ENCODE measurements at places on chromosomes 5 and 9. TPM values are rescaled to one million over a fixed set of nuclear protein-coding genes. Genes with fewer than 3 reads are reported as not detected.

DNA sequence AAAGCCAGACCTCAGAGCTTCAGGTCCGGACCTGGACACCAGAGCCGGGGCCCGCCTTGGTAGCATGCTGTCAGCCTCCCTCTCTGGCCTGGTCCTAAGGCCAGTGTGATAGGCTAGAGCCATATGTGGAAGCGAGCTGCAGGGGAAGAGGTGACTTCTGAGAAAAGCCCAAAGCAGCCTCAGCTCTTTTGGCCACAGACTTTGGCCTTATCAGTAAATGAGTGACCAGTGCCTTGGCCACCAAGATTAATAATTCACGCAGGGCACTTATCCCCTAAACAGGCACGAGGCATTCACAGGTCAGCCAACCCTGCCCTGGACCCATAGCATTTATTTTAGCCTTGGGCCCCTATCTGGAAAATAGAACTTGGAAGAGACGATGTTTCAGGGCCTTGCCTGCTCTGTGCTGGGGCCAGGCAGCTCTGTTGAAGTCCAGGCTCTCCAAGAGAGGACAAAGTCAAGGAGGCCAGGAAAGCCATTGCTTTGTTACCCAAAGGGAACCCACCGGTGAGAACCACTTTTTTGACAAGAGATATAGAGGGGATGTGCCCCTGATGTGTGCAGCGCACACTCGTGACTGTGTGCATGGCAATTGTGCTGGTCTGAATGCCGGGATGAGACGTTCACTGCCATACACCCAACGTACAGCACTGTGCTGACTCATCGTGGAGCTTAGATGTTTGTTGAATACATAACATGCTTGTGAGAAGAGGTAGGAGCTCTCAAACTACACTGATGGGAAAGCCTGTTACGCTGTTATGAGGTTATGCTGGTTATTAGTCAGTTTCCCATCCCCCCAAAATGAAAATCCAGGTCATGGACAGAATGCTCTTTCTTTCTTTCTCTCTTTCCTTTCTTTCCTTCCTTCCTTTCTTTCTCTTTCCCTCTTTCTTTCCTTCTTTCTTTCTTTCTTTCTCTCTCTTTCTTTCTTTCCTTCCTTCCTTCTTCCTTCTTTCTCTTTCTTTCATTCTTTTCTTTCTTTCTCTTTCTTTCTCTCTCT, 5.0 kb upstream of the SLC34A1 start:
- no peak for DNase-seq

Gene VCAN
- total RNA-seq, result 98.0 TPM

Gene SPOCK1
- 52.4 TPM for total RNA-seq

GRCh38 chr9:127450830-127451607, at the start of the genes LRSAM1 and RPL12:
Gene LRSAM1 (plus strand): TSS chr9:127451510. CDS start chr9:127454528, 3,018 bp downstream.
Gene RPL12 (minus strand): TSS chr9:127451406. CDS start chr9:127451317, 89 bp downstream.
- peak; percentile 100 for DNase-seq

DNA sequence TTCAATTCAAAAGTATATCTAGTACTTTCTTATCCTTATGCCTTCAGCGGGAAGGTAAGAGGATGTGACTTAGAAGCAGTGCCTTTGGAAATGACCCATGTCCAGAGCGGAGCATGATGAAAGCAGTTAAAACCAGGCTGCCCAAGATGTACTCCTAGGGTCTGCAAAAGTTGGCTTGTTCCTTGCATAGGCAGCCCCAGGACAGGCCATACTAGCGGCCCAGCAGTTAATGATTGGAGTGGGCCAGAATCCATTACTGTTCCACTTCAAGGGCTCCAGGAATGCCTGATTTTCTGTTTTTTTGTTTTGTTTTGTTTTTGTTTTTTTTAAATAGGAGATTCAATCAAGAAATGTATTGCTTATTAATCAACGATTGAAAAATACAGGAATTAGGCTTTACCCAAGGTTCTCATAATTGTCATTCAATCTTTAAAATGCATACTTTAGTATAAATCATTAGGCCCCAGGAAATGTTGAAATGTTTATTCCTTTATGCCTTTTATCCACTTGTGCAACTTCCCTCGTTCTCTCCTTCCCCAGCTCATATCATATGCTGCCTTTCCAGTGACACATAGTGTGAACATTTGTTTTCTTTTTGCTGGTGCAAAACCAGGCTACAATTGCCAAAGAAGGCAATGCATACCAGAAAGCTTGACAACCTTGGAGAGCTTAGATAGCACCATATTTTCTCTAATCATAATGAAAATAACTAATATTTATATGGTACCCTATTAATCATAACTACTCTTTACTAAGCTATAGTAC, 190.8 kb downstream of the ARHGEF28 start:
- no peak for DNase-seq

DNA sequence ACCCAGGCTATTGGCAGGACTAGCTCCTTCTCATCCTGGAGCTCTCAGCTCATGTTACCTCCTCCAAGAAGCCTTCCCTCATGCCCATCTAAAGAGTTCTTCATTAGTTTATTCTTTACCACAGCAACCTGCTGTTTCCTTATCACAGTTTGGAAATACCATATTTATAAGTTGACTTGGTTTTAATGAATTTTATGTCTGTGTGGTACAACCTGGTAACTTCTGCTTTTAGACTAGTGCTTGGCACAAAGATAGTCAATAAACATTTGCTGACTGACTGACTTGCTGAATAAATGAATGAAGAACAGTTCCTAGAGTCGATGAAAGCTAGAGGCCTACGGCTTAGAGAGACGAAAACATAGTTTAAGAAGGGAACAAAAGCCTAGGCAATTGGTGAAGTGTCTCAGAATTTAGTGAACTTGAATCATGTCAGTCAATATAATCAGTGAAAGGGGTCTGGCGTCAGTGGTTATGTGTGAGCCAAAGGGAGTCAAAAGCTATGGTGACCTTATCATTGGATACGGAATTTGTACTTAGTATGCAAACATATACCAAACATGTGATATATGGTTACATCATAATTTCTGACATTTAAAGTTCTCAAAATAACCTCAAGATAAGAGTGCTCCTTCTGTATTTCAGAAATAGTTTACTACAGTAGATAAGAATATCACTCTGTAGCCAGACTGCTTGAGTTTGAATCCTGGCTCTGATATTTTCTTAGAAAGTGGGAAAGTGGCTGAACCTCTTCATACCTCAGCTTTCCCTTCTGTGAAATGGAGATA, 239.5 kb downstream of the MCTP1 start:
- DNase-seq, result no peak

GRCh38 chr9:129490583-129491486, 130.1 kb downstream of the C9orf50 start:
- DNase-seq, result no peak

DNA sequence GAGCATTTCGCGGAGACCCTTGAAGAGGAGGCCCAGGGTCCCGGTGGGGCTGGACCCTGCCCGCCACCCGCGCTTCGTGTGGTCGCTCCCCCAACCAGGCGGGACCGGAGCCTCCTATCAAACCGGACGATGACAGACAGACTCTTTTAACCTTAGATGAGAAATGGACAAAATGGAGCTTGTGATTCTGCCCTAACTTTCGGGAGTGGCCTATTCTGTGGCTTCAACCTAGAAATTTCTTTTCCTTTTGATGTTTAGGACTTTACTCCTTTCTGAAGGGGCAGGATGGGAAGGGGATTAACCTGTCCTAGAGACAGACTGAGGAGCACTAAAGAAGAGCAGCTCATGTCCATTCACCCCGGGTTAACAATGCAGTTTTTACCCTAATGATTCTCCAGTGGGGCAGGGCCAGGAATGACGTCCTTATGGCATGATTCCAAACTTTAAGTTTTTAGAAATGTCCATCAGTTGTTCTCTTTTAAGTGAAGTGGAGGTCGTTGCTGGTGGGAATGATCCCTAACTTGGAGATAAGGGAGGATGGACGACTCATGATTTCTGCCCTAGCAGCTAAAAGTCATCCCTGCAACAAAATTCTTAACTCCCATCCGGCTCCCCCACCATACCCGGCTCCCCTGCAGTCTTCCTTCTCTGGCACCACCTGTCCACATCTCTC, 1.0 kb downstream of the NIPSNAP3A start:
- no peak for DNase-seq

Gene STPG3
- total RNA-seq, result not detected

GRCh38 chr5:36060420-36060887, 6.2 kb downstream of the UGT3A2 start:
- DNase-seq, result no peak

- DNase-seq, result no peak
Observed at GRCh38 chr5:175788155-175788787, 83.1 kb upstream of the CPLX2 start.

DNA sequence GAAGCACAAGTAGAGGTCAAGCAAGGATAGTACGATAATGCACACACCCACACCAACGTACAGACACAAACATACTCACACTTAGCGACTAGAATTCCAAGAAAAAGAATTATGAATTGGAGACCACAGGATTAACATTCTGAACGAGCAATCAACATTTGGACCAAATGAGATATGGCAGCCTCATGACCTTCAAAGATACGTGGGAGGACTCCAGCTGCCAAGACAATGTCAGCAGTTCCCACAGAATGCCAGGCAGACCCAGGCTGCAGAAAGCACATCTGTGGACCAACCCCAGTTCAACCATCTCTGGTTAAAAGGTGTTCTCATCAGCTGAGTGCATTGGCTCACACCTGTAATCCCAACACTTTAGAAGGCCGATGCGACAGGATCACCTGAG, 187.6 kb upstream of the GRAMD2B start:
- DNase-seq, result no peak

DNA sequence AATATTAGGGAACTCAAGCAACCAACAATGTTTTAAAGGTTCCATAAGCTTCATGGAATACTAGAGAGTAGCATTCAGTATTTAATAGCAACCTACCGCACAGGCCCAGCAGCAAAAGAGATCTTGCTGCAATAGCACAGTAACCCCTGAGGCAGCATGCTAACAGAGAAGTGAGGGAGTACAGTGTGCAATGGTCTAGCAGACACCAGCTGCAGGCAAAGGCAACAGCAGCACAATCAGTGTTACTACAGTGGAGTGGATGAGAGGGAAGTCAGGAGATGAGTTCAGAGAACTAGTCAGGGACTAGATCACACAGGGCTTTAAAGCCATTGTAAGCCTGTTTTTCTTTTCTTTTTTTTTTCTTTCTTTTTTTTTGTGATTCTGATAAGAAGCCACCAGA, 2.8 kb downstream of the TICAM2 start:
- no peak for DNase-seq

Gene GARNL3
- total RNA-seq, result 33.7 TPM

DNA sequence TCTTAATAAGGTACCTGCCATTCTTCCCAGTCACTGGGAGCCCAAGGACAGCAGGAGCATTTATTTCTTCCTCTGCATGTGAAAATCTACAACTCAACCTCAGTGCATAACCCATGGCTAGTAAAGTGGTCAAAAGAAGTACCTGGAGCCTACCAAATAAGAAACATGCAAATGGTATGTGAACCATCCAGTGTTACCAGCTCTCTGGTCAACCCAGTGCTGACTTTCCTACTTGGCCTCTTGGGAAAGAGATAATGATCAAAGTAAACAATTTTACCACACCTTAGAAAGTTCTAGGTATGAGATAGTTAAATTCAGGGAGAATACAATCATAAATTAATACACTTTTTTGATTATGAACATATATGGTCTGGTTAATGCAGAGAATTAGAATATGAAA, 325.6 kb downstream of the ENC1 start:
- DNase-seq, result no peak

DNA sequence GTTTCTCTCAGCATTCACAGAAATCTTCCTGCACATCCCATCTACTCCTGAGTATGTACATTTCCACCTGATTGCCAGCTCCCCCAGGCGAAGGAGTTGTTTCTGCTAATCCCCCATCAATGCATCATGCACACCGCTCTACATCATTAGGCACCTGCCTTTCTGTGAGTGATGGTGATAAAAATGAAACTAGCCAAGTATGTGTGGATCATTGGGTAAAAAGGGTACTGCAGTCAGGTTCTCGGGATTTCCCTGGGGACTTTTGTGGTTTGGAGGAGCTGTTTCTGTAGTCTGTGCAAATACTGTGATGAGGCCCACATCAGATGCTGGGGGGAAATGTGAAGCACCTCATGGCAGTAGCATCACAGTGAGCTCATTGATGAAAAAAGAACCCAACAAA, 30.4 kb downstream of the CAMK4 start:
- no peak for DNase-seq

GRCh38 chr5:60487885-60488442, 212.0 kb downstream of the DEPDC1B start:
- DNase-seq, result no peak

Gene CSF1R
- 74.8 TPM for total RNA-seq

DNA sequence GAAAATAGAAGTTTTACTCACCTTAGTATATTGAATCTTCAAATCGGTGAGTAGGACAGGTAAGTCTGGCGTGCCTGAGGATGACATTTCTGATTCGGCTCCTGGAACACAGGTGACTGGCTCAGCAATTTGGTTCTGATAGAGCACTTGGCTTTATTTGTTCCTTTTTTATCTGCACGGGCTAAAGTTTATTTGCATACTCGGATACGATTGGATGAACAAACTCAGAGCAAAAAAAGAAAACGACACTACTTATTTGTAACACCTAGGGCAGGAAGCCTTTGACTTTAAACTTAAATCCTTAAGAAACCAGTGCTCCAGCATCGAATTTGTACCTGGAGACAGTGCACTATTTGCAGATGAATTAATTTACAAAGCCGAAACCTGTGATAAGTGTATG, at the start of gene ALDH1A1:
TSS of gene ALDH1A1 (minus strand) at position 140 of the 400 bp plus-strand sequence. CDS start at position 87, 53 bp downstream.
- no peak for DNase-seq

Gene TEX48
- total RNA-seq, result not detected

Gene EGFL7
- 242 TPM for total RNA-seq

GRCh38 chr5:79481574-79481973, 32.4 kb downstream of the HOMER1 start:
- no peak for DNase-seq

Gene GPR151
- total RNA-seq, result not detected

Gene PKD2L2
- total RNA-seq, result not detected

DNA sequence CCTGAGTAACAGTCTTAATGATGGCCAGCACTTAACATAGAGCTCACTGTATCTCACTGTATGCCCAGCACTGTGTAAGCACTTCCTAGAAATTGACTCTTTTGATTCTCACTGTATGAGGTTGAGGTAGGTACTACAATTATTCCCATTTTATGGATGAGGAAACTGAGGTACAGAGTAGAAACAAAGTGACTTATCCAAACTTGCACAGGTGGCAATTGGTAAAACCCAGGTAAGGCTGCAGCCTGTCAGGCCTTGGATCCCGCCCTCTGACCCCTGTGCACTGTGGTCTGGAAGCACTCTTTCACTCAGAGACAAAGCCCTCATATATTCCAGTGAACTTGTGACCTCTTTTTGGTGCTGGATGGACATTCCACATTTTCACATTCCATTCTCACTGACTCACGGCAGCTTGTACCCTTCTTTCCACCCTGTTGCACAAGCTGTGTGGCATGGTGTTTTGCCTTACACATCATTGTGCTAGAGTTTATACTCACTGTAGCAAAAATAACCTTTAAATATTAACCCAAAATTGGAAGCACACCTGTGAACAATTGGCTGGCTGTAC, 21.7 kb downstream of the ANKRD55 start:
- no peak for DNase-seq

Gene ZNF618
- 15.5 TPM for total RNA-seq

DNA sequence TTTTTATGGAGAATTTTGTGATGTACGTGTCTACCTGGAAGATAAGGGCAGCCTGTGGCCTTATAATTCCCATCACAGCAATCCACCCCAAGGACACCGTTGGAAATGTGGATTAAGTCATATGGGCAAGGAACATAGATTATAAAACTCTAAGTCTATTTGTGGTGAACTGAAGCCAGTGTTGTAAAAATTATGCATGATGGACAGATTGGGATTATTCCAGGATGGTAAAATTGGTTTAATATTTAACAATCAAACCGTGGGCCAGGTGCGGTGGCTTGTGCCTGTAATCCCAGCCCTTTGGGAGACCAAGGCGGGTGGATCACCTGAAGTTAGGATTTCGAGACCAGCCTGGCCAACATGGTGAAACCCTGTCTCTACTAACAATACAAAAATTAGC, 12.9 kb upstream of the SLC6A19 start:
- DNase-seq, result no peak
